ENCODE measurements at places on chromosomes 2 and 18. TPM values are rescaled to one million over a fixed set of nuclear protein-coding genes. Genes with fewer than 3 reads are reported as not detected.

- no peak for DNase-seq
Observed at GRCh38 chr2:64792995-64793639, 139.4 kb upstream of the SERTAD2 start.

DNA sequence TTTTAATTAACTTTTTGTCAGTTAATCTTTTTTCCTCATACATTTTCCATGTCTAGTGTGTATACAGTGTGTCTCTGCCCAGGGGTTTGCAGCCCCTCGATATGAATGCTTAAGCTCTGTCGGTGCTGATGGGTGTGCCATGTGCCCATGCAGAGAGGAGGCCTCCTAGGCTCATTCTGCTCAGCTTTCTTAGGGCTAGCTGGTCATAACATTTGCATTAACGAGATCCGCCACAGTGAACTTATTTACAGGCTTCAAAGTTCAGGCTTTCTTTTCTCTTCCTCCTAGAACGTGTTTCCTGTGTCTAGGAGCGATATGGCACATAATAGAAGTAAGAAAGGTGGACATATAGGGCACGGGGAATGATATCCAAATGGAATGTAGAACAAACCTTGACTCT is 783.3 kb downstream of the PLCL1 start:
- DNase-seq: no peak

DNA sequence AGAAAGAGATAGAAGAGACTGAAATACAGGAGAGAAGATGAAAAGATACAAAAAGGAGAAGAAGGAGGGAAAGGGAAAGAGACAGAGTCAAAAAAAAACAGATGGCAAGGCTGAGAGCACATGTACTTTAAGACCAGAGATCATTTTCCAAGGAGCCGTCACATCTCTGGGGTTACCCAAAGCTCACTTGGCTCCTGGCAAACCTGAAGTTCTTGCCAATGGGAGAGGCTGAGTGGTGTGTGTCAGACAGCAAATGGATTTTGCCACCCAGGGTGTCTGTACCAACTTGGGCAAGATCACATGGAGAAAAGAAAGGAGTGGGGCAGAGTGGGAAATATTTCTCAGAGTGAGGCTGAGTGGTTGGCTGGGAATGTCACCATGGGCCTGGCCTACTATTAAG is 219.3 kb upstream of the TNP1 start:
- no peak for DNase-seq

DNA sequence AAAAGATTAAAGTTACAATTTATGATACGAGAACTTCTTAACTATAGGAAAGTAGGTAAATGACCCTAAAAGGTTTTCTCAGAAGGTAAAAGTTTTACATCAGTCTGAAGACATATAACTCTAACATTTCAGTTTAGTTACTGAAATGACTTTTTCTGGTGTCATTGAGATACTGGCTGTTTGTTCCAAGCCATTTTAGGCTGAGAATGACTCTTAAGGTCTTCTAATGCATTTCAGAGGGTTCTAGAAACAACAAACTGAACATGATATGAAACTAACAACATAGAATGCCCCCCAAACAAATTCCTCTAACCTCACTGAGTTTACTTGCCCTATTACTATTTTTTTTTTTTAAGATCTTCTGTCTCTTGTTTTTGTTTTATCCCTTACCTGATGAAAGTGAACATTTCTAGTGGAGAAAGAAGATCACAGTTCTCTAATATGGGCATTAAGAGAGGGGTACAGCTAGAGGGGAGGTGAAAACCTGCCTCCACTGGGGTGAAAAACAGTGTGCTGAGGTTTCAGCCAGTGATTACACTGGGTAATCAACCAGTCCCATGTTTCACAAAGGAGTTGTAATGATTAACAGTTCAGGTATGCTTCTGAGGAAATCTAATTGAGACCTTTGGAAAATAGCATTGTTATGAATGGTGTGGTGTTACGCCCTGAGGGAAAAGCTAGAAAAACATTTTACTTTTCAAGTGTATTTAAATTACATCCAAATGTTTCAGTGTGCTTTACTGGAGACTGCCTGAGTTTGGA is 11.2 kb downstream of the NABP1 start:
- no peak for DNase-seq

GRCh38 chr2:127950264-127950663 is 64.5 kb upstream of the AMMECR1L start:
- no peak for DNase-seq

DNA sequence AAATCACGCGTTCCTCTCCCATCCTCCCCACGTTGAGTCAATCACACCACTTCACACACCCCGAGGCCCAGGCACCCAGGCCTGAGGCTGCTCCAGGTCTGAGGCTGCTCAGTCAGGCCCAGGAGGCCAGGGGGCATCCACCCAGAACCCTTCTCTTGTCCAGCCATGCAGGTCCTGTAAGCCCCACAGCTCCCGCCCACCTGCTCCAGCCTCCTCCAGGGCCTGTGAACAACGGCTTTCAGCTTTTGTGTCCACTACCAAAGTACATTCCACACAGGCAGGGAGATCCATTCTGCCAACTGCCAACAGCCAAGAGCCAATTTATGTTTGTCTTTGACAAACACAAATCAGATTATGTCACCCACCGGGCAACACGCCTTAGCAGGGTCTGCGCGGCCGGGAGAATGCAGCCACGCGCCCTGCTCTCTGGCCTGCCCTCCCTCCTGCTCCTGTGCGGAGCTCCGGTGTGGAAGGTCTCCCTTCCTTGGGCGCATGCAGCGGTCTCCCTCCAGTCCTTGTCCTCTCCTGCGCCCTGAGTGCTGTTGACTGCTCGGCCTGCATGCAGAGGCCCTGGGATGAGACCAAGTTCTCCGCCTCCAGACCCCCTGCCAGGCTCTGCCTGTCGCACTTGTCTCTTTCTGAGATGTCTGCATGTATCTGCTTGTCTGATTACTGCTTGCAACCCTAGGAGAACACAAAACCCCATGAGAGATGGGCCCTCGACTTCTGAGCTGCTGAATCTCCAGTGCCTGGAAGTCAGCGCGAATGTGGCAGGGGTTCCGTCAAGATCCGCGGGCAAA is 146.6 kb downstream of the ZNF516 start:
- DNase-seq: no peak

DNA sequence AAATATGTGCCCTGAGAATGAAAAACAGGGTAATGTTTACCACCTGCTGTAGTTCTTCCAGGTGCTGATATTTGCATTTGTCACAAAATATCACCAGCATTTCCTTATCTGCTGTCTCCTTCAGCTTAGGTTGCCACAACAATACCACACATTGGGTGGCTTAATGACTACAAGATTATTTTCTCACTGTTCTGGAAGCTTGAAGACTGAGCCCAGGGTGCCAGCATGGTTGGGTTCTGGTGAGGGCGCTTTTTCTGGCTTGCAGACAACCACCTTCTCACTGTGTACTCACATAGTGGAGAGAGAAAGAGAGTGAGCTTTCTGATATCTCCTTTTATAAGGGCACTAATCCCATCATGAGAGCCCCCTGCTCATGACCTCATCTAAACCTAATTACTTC is 407.5 kb upstream of the RGPD4 start:
- no peak for DNase-seq

DNA sequence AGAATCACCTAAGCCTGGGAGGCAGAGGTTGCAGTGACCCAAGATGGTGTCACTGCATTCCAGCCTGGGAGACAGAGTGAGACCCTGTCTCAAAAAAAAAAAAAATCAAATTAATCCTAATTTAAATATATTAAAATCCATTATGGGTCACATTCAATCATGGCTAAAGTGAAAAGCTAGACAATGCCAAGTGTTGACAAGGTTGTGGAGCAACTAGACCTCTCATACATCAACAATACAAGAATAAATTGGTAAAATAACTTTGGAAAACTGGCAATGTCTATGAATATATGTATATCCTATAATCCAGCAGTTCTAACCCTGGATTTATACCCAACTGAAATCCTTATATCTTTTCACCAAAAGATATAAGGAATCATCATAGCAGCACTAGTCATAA is 23.4 kb upstream of the ATL2 start:
- no peak for DNase-seq

- DNase-seq: no peak
Observed at GRCh38 chr2:113190871-113191270, 17.1 kb downstream of the PSD4 start.

- no peak for DNase-seq
Observed at GRCh38 chr2:66472225-66472843, 37.4 kb downstream of the MEIS1 start.

GRCh38 chr2:161265874-161266273 is 42.4 kb upstream of the PSMD14 start:
- no peak for DNase-seq

- peak; percentile 84 for DNase-seq
Observed at GRCh38 chr2:160407393-160408172, 86.0 kb downstream of the RBMS1 start.

DNA sequence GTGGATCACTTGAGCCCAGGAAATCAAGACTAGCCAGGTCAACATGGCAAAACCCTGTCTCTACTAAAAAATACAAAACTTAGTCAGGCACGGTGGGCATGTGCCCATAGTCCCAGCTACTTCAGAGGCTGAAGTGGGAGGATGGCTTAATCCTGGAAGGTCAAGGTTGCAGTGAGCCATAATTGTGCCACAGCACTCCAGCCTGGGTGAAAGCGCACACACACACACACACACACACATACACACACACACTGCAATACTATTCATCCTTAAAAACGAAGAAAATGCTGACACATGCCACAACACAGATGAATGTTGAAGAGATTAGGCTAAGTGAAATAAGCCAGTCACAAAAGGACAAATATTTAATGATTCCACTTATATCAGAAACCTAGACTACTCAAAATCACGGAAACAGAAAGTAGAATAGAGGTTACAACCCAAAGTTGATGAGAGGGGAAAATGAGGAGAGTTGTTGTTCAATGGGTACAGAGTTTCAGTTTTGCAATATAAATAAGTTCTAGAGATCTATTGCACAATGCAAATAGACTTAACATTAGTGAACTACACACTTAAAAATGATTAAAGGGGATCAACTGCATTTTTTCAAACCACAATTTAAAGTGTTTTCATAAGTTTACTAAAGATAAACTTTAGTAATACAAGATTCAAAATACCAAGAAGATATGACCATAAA is 114.5 kb downstream of the USP34 start:
- no peak for DNase-seq

- peak; percentile 15 for DNase-seq
Observed at GRCh38 chr2:239159476-239159911, 241.3 kb downstream of the HDAC4 start.

GRCh38 chr2:63012541-63012940 is 38.1 kb upstream of the OTX1 start:
- DNase-seq: no peak

DNA sequence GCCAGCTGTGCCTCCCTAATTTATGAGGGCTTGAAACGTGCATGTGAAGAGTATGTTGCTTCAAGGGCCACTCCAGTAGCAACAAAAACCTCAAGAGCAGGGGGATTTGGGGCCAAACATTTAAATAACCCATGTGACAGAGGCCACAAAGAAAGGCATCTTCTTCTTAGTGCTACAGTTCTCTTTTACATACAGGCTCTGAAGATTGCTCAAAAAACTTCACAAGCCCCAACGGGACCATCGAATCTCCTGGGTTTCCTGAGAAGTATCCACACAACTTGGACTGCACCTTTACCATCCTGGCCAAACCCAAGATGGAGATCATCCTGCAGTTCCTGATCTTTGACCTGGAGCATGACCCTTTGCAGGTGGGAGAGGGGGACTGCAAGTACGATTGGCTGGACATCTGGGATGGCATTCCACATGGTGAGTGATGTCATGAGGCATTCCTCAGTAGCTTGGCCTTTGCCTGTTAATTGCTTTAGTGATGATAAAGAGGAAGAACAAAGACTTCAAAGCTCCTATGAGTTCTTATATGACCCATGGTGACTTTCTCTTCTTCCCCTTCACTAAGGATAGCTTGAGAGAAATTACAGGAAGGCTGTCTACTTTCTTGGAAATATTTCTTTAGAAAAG is 40.1 kb downstream of the NRP2 start:
- no peak for DNase-seq

- DNase-seq: no peak
Observed at GRCh38 chr18:2150566-2150965, 420.7 kb downstream of the METTL4 start.

- DNase-seq: no peak
Observed at GRCh38 chr2:65214843-65215242, 12.8 kb upstream of the ACTR2 start.

GRCh38 chr2:162029287-162029901 is 44.6 kb downstream of the DPP4 start:
- DNase-seq: peak; percentile 74

DNA sequence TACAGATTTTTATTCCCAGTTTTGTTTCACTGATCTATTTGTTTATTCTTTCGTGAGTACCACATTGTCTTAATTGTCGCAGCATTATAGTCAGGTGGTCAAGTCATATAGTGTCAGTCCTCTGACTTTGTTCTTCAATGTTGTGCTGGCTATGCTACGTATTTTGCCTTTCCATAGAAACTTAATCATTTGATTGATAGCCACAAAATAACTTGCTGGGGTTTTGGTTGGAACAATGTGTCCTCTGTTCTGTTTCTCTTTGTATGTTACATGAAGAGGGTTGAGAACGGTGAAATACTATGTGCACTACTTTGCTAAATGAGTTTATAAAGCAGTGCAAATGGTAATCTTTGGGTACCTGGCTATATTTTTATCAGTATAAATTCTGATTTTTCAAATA is 64.9 kb upstream of the TTC27 start:
- no peak for DNase-seq

- DNase-seq: no peak
Observed at GRCh38 chr2:54161660-54162424, 46.4 kb downstream of the ACYP2 start.

- DNase-seq: no peak
Observed at GRCh38 chr2:179437430-179437829, 172.8 kb upstream of the SESTD1 start.

DNA sequence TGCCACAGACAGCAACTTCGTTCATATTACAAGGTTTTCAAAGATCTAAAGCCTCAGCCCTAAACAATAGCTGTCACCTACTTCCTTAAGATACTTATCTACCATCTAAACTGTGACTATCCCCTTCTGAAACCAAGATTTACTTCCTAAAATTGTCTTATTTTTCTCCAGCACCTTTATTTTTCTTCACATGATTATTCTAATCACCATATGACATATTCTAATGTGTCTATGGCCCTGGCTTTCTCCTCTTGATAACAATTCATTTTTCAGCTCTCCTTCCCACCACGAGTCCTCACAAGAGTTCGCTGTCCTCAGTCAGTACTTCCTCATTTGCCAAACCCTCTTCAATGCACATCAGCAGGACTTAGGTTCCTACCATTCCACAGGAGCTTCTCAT is 53.9 kb downstream of the RTTN start:
- DNase-seq: no peak

Gene APLF
- total RNA-seq: 3.9 TPM

Gene CRYGC
- not detected for total RNA-seq

Gene GALR1
- not detected for total RNA-seq

Gene DCC
- not detected for total RNA-seq

Gene CCDC85A
- 5.5 TPM for total RNA-seq

Gene MC5R
- total RNA-seq: not detected

Gene SLC4A5
- 2.2 TPM for total RNA-seq

Gene LIPG
- total RNA-seq: not detected

Gene GYPC
- total RNA-seq: 114 TPM
